Activated CD8-positive, alpha-beta memory T cell treated with anti-CD3 and anti-CD28 coated beads for 1 hour (primary cell): ENCODE measurements at places on chromosomes 3 and 15.

DNA sequence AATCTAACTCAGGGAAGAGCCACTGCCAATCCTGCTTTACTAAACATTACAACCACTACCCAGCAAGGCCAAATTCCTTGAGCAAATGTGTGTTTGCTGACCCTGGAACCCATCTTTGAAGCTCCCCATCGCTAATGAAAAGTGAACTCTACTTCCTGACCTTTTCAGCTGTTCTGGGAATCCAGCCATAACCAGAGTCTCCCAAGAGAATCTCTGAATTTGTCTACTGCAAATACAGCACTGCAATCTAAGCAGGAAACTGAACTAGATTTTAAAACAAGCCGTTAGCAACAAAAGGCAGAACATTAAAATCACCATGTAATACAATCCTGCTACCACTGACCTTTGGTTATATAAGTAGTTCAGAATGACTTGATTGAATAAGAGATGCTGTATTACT lies 309.2 kb downstream of the MAGI1 start:
- no peak for DNase-seq

- DNase-seq, result no peak
Measured at GRCh38 chr15:69730281-69731080, 277.9 kb downstream of the RPLP1 start.

GRCh38 chr3:52086976-52087663 lies 30.7 kb upstream of the DUSP7 start:
- no peak for DNase-seq

DNA sequence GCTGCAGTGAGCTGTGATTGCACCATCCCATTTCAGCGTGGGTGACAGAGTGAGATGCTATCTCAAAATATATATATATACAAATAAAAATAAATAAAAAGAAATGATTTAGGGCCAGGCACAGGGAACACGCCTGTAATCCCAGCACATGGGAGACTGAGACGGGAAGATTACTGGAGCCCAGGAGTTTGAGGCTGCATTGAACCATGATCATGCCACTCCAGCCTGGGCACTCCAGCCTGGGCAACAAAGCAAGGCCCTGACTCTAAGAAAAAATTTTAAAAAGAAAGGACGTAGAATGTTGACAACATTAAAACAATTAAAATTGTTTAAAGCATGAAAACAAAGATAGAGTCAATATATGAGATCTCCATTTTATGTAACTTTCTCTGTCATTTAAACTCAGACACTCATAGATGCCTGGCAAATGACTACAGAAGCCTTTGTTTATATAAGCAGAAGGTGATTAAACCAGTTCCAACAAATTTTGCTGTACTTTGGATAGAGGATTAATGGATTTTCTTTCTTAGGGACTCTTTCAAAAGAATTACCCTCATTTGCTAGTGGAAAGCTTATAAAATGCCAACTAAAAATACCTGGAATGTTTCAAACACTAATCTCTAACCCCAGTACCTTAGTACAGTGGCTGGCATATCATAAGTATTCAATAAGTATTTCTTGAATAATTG lies 10.7 kb upstream of the TRPM7 start:
- DNase-seq, result no peak

DNA sequence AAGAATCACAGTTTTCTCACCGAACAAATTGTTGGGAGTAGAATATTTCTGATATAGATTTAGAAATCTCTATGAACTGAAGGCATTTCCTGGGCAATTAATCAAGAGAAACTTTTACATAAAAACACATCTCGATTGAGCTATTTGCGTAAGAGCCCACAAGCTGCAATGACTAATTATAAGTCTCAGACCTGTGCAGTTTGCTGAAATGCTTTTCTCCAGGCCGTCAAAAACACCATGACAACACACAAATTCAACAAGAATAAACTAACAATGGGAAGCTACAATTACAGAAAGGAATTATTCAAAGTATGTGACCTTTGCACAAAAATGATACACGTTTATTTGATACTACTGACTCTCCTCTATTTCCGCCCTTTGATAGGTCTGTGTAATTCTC lies 481.2 kb upstream of the WNT5A start:
- no peak for DNase-seq

GRCh38 chr3:49930922-49931321 lies 1.3 kb upstream of the MON1A start:
- no peak for DNase-seq

DNA sequence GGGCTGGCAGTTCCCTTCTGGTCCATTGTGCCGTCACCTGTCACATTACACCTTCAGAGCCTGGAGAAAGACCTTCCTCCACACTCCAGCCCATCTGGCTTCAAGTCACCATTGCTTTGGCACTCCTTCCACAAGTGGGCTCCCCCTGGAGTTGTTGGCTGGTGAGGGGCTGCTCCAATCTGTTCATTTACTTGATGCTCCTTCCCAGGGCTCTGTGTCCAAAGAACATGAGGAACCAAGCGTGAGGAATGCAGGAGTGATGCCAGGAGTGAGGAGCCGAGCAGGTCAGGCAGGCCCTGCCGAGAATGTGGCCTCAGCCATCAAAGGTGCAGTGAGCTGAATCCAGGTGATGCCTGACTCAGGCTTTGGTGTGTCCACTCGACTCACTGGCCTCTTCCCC lies 57.2 kb downstream of the OXNAD1 start:
- no peak for DNase-seq

GRCh38 chr15:92528736-92529135 lies 126.8 kb downstream of the FAM174B start:
- DNase-seq, result no peak

DNA sequence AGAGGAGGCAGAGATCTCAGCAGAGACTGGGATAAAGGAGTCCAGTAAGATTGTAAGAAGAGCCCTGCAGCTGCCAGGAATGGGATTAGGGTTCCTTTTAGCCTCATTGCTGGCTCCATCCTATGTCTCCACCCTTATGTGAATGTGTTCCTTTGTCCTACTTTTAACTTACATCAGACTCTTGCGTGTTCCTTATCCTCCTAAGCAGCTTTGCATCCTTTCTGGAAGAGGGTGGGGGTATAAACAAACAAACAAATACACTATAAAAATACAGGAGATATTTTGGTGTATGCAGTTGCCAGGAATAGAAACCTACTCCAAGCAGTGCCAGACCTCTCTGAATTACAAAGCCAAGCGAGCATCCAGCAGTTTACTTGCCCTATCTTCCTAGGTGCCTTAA lies 194.7 kb downstream of the ADAMTS9 start:
- DNase-seq, result no peak

- DNase-seq, result no peak
Measured at GRCh38 chr15:77493324-77493907, 72.7 kb downstream of the HMG20A start.
